ENCODE measurements at places on chromosomes 16 and 17. TPM values are rescaled to one million over a fixed set of nuclear protein-coding genes. Genes with fewer than 3 reads are reported as not detected.

DNA sequence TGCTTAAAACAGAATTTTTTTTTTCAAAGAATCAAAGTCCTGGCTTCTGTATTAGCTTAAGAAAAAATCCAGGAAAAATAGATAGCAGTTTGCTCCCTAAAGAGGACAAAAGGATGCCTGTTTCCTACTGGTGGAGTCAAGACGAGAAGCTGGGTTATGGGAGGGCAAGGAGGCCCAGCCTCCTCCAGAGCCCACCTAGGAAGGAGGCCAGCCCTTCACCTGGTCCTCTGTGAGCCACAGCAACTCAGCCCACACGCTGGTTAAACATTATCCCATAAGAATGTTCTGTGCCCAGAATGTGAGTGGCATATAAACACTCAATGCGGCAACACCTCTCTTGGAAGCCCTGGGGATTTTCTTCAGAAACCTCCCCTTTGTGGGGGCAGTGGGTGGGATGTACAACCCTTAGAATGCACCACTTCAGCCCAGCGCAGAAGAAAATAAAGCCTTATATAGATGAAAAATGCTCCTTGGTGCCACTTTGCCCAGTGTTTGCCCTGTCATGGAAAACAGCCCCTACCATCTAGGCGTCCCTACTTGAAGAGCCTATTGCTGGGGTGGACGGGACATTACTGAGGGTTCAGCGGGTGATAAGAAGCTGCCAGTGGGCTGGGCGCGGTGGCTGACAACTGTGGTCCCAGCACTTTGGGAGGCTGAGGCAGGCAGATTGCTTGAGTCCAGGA is 48.0 kb downstream of the TEKT5 start:
- DNase-seq = no peak

DNA sequence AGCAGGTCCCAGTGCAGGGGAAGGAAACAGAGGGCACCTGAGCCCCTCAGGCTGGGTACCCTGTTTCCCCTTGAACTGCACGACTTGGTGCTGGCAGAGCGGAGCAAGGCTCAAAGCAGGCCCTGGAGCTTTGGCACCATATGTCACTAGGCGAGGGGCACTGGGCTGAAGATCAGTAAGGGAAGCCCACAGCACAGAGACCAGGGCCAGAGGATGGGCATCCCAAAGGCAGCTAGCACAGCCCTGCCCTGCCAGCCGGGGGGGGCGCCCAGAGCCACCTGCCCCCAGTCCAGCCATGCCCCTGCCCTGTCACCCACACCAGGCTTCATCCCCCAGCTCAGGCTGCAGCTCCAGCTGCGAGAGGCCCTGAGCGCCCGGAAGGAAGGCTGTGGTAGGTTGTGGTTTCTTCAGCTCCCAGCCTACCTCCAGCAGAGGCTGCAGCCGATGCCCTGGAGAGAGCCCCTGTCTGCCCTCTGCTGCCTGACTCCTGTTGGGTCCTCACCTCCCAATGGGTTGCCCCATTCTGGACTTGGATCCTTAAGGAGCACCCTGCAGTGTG is 10.9 kb downstream of the NHERF1 start:
- peak; percentile 53 for DNase-seq

DNA sequence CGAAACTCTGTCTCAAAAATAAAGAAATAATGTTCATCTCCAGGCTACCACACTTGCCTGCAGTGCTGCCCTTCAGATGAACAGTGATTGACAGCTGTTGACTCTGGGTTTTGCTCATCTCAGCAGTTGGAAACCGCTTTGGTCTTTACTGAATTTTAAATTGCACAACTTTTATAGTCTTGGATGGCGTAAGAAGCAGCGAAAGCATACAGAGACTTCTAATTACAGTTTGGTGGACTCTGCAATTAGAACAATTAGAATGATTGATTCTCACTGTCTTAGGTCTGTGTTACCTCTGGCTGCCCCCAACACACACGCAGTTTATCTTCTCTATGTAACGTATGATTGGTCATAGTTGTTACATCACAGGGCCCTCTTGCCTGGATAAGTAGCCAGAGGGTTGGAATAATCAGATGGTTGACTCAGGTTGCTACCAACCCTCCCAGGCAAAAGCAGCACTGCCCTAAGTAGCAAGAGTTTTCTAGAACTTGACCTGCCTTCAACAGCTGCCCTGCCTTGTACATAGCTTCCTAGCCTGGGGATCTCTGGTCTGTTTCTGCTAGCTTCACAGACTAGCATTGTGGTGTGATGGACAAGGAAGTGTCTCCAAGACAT is 1.9 kb upstream of the NAT9 start:
- no peak for DNase-seq

GRCh38 chr16:51236583-51236982 is 85.5 kb upstream of the SALL1 start:
- no peak for DNase-seq

GRCh38 chr16:52123842-52124241 is 423.1 kb downstream of the TOX3 start:
- DNase-seq = no peak

DNA sequence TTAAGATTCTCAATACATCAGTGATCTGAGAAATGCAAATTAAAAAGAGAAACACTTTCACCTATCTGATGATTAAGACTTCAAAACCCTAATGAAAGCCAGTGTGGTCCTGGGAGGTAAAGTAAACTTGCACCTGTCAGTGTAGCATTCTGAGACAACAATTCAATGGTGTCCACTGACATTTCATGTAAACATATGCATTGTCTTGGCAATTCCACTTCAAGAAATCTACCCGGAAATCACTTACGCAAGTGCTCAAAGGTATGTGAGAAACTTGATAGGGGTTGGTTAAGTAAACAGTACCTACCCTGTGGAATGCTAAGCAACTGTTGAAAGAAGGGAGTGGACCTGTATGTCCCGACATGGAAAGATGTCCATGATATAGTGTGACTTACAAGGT is 2.1 kb downstream of the ST6GALNAC1 start:
- DNase-seq = no peak

GRCh38 chr16:79909571-79909970 is 309.0 kb upstream of the MAF start:
- no peak for DNase-seq

DNA sequence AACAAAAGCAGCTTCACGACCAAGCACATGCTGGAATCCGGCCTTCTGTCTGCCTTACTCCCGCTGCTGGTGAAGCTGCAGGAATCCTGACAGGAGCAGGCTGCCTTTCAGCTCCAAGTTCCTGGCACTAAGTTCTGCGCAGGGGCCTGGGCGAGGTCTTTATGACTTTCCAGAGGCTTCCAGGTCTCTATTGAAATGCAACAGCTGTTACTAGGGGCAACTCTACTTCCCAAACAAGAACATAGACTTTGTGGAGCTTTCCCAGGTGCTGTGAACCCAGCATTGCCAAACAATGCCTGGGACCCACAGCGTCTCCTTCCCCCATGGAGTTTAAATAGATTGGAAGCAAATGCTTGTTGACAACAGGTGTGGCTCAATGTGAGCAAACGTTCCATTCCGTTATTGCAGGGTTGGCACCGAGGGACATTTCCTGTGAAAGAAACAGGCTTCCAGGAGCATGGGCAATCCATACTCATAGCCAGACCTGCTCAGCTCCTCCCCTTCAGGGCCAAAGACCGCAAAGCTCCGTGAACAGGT is 156.0 kb downstream of the CDH13 start:
- DNase-seq = no peak

GRCh38 chr16:64272028-64272427 is 849.8 kb downstream of the CDH11 start:
- no peak for DNase-seq

GRCh38 chr17:27495460-27495859 is 39.2 kb downstream of the KSR1 start:
- DNase-seq = no peak

- DNase-seq = no peak
These were observed 59.4 kb downstream of the NUP93 start for GRCh38 chr16:56789360-56789759.

GRCh38 chr17:64216338-64217248 is 46.5 kb downstream of the TEX2 start:
- no peak for DNase-seq

DNA sequence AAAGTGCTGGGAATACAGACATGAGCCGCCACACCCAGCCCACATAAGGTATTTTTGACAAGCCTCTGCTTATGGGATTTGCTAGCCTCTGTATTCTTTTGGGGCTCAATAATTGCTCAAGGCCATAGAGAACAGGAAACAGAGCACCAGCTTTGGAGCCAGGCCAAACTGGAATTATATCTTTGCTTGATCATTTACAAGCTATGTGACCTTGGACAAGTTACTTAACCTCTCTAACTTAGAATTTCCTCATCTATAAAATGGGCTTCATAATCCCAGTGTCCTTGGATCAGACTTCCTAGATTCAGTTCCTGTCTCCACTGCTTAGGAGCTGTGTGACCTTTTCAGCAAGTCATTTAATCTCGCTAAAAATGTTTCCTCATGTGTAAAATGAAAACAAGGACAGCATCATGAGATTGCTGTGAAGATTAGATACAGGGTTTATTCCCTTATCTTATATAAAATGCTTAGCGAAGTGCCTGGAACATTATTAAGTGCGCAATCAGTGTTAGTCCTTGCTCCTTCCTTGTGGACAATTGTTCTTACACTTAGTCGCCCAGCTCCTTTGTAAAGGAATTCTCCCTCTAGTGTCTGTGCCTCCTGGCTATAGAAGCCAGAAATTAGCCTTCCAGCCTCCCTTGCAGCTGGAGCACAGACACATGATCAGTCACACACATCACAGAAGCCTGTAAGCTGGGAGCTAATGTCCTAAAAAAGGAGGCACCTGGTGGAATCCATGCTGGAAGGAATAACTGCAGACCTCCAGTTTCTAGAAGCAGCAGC is 16.6 kb downstream of the KRT9 start:
- no peak for DNase-seq

- no peak for DNase-seq
These were observed 483 bp downstream of the LLGL2 start for GRCh38 chr17:75525806-75526554.

GRCh38 chr16:64617836-64618476 is 503.9 kb downstream of the CDH11 start:
- no peak for DNase-seq

GRCh38 chr17:44071772-44072171 is 1.2 kb downstream of the G6PC3 start:
- no peak for DNase-seq

GRCh38 chr16:53103811-53104210 is 49.0 kb downstream of the CHD9 start:
- DNase-seq = no peak

DNA sequence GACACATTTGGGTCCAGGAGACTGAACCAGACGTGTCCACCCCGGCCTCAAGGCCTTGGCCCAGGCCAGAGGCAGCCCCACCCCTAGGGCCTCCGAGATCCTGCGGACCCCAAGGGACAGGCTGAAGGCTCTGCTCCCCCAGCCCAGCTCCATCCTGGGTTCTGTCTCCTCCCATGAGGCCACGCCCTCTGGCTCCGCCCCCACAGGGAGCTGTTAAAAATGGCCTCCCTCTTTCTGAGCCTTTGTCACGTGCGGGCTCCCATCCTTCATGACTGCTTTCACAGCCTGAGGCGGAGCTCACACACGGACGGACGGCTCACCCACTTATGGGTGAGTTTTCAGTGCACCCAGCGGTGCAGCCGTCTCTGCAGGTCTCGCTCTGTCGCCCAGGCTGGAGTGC is 6.5 kb upstream of the CACNA1H start:
- no peak for DNase-seq

DNA sequence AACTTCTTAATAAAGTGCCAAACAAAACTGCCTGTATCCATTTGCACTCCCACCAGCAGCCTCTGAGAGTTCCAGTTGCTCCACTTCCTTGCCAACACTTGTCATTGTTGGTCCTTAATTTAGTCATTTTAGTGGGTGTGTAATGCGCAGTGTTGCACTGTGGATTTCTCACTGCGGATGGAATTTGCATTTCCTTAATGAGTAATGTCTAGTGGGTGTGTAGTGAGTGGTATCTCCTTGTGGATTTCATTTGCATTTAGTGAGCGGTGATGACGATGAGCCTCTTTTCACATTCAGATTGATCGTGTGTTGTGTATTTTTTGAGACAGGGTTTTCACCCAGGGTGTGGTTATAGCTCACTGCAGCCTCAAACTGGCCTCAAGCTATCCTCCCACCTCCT is 4.1 kb upstream of the MSLN start:
- DNase-seq = no peak

The PRSS22 gene
- total RNA-seq = not detected

The ITGB3 gene
- not detected for total RNA-seq

The CD300LB gene
- total RNA-seq = not detected

The UMOD gene
- not detected for total RNA-seq

The ERAL1 gene
- 60.4 TPM for total RNA-seq

The BAHCC1 gene
- 0.91 TPM for total RNA-seq

The SKAP1 gene
- 60.5 TPM for total RNA-seq

The KRTAP2-2 gene
- not detected for total RNA-seq

The CNTNAP1 gene
- total RNA-seq = 1.3 TPM

The SLFN14 gene
- not detected for total RNA-seq

The EVPLL gene
- total RNA-seq = not detected

The ITGB4 gene
- 1.3 TPM for total RNA-seq

The SYNGR3 gene
- total RNA-seq = 21.3 TPM

The SPNS3 gene
- total RNA-seq = 3.3 TPM

The VWA3A gene
- total RNA-seq = 0.11 TPM

The SRSF2 gene
- 456 TPM for total RNA-seq

All from activated T-helper 2 cell treated with anti-CD3 and anti-CD28 coated beads, Interferon-gamma antibody, Interleukin-2, Interleukin-4, amounts not matched to agents 10 μg/mL and 5 μg/mL and 100 μg/mL, durations not matched to agents 14 hours and 24 hours and 36 hours (primary cell).